ENCODE measurements at places on chromosomes 16 and 17.

GRCh38 chr17:80025796-80026195 lies 9.9 kb downstream of the TBC1D16 start:
- H3K36me3 ChIP-seq, result peaks cover 10% of the 10 kb centered on the region
- peaks cover 23% of the 10 kb centered on the region for H3K4me1 ChIP-seq
- no peak overlapping the region for H3K27ac ChIP-seq
- no peak overlapping the region for H3K4me3 ChIP-seq
- no peaks in the 10 kb centered on the region for H3K27me3 ChIP-seq

DNA sequence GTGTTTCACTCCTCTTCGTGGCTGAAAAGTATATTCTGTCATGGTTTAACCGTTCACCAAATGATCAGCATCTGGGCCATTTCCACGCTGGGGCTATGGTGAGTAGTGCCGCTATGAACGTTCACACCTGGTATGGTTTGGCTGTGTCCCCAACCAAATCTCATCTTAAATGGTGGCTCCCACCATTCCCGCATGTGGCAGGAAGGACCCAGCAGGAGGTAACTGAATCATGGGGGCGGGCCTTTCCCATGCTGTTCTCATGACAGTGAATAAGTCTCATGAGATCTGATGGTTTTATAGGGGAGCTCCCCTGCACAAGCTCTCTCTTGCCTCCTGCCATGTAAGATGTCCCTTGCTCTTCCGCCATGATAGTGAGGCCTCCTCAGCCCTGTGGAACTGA lies 45.7 kb upstream of the ZNF469 start:
- no peak overlapping the region for H3K27ac ChIP-seq
- peaks cover 21% of the 10 kb centered on the region for H3K4me1 ChIP-seq
- no peak overlapping the region for H3K4me3 ChIP-seq
- no peak for DNase-seq
- H3K27me3 ChIP-seq, result no peaks in the 10 kb centered on the region
- no peaks in the 10 kb centered on the region for H3K36me3 ChIP-seq

GRCh38 chr17:33798308-33798707 lies 456.8 kb upstream of the CCL2 start:
- H3K36me3 ChIP-seq, result no peaks in the 10 kb centered on the region
- no peak overlapping the region for H3K27ac ChIP-seq
- H3K4me1 ChIP-seq, result no peaks in the 10 kb centered on the region
- peaks cover 11% of the 10 kb centered on the region for H3K27me3 ChIP-seq
- no peak for DNase-seq
- no peak overlapping the region for H3K4me3 ChIP-seq

GRCh38 chr16:57069053-57069452 lies 23.3 kb upstream of the CPNE2 start:
- peaks cover 20% of the 10 kb centered on the region for H3K36me3 ChIP-seq
- no peak for DNase-seq
- H3K4me1 ChIP-seq, result no peaks in the 10 kb centered on the region
- H3K27ac ChIP-seq, result no peak overlapping the region
- no peak overlapping the region for H3K4me3 ChIP-seq
- no peaks in the 10 kb centered on the region for H3K27me3 ChIP-seq

- no peak overlapping the region for H3K4me3 ChIP-seq
- H3K4me1 ChIP-seq, result no peaks in the 10 kb centered on the region
- H3K27me3 ChIP-seq, result no peaks in the 10 kb centered on the region
Measured at GRCh38 chr16:81885976-81886586, 107.0 kb downstream of the PLCG2 start.
